Activated T-helper 2 cell treated with anti-CD3 and anti-CD28 coated beads, Interferon-gamma antibody, Interleukin-2, Interleukin-4, amounts not matched to agents 10 μg/mL and 5 μg/mL and 100 μg/mL, durations not matched to agents 14 hours and 24 hours and 36 hours (primary cell): ENCODE measurements at places on chromosomes 16 and 17. TPM values are rescaled to one million over a fixed set of nuclear protein-coding genes. Genes with fewer than 3 reads are reported as not detected.

GRCh38 chr17:47697906-47698711 lies 4.1 kb downstream of the TBKBP1 start:
- peaks cover 4% of the 10 kb centered on the region for H3K36me3 ChIP-seq
- peaks cover 2% of the 10 kb centered on the region for H3K27me3 ChIP-seq
- H3K4me1 ChIP-seq: peaks cover 29% of the 10 kb centered on the region
- no peak overlapping the region for H3K27ac ChIP-seq

GRCh38 chr17:74843352-74843627 lies 16.4 kb downstream of the GRIN2C start:
- H3K36me3 ChIP-seq: peaks cover 3% of the 10 kb centered on the region
- DNase-seq: no peak
- peaks cover 5% of the 10 kb centered on the region for H3K4me1 ChIP-seq
- H3K27ac ChIP-seq: no peak overlapping the region

DNA sequence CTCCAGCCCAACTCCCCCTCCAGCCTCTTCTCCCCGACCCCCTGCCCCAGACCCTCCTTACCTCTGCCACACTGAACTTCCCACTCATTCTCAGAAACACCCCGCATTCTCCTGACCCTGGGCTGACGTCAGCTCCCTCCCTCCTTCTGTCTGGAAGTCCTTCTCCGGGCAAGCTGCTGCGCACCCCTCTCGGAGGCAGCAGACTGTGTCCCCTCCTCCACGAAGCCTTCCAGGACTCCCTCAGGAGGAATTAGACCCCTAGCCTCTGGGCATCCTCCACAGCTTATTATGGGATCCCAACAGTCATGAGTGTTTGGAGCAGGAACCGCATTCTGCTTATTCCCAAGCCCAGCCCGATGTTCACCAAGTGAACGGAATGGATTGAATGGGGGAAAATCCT lies 3.4 kb upstream of the RPL38 start:
- H3K4me1 ChIP-seq: peaks cover 12% of the 10 kb centered on the region
- no peak overlapping the region for H3K4me3 ChIP-seq
- H3K27ac ChIP-seq: no peak overlapping the region
- H3K36me3 ChIP-seq: peaks cover 15% of the 10 kb centered on the region

- H3K27me3 ChIP-seq: peaks cover 46% of the 10 kb centered on the region
- H3K27ac ChIP-seq: no peak overlapping the region
- DNase-seq: no peak
- no peaks in the 10 kb centered on the region for H3K36me3 ChIP-seq
- H3K4me1 ChIP-seq: peaks cover 6% of the 10 kb centered on the region
- no peak overlapping the region for H3K4me3 ChIP-seq
Observed at GRCh38 chr16:2199621-2200139, 3.3 kb upstream of the CASKIN1 start.

DNA sequence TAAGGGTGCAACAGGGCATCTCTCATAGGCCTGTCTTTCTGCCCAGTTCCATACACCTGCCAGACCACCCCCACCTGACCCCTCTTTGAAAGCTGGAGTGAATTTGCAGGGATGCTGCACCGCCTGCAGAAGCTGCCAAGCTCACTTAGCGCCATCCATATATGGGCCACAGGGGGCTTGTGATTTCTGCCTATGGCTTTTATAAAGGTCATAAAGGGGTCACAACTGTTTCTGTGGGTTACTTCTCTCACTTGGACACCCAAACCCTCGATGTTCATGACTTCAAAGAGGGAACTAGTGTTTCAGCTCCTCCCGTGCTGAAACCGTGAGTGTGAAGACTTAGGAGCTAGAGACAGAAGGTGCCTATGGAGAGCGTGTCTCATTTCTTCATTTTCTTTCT lies 23.9 kb upstream of the MEAK7 start:
- peaks cover 23% of the 10 kb centered on the region for H3K4me1 ChIP-seq
- peaks cover 67% of the 10 kb centered on the region for H3K36me3 ChIP-seq
- DNase-seq: no peak

DNA sequence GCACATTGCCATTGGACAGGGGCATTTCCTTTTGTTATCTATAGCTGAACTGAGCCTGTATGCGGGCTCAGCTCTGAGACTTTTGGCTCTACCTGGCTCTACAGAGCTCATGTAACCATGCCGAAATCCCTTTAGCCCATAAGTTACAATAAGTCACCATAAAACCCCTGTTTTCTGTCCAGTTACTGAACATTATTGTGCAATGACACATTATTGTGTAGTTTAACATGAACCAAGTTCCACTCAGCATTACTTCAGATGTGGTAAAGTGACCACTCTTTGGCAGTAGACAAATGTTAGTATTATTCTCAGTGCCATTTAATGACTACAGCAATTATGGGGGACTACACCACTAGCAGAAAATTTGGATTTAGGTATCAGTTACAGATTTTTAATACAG lies 65.4 kb upstream of the RASL10B start:
- H3K27ac ChIP-seq: no peak overlapping the region
- H3K27me3 ChIP-seq: no peaks in the 10 kb centered on the region
- H3K4me3 ChIP-seq: no peak overlapping the region
- H3K4me1 ChIP-seq: no peaks in the 10 kb centered on the region

GRCh38 chr17:72104164-72104862 lies 16.5 kb upstream of the SOX9 start:
- H3K27ac ChIP-seq: no peak overlapping the region
- no peaks in the 10 kb centered on the region for H3K27me3 ChIP-seq
- DNase-seq: no peak
- no peak overlapping the region for H3K4me3 ChIP-seq
- H3K4me1 ChIP-seq: no peaks in the 10 kb centered on the region

DNA sequence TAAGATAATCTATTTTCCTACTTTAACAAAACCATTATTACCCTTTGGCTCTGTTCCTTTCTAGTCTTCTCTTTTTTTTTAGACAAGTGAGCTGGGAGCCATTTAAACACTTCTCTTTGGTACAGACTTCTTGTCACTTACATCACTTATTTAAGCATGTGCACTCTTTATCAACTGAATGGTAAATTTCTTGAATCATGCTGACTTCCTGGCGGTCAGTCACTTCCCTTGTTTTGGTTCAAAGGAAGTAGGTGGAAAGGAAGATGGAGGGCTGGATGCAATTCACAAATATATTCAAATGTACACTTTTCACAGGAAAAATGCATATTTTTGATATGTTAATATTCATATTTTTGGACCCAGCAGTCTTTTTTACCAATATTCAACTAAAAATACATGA lies 97.1 kb downstream of the ITFG1 start:
- no peak overlapping the region for H3K4me3 ChIP-seq
- H3K36me3 ChIP-seq: peaks cover 5% of the 10 kb centered on the region
- DNase-seq: no peak
- H3K27ac ChIP-seq: no peak overlapping the region
- no peaks in the 10 kb centered on the region for H3K27me3 ChIP-seq
- H3K4me1 ChIP-seq: no peaks in the 10 kb centered on the region

- H3K4me1 ChIP-seq: peaks cover 6% of the 10 kb centered on the region
- H3K4me3 ChIP-seq: peak overlapping the region; percentile 77
- no peak for DNase-seq
- H3K27ac ChIP-seq: no peak overlapping the region
- H3K27me3 ChIP-seq: peaks cover 27% of the 10 kb centered on the region
Observed at GRCh38 chr17:74972973-74973328, 392 bp upstream of the HID1 start.

DNA sequence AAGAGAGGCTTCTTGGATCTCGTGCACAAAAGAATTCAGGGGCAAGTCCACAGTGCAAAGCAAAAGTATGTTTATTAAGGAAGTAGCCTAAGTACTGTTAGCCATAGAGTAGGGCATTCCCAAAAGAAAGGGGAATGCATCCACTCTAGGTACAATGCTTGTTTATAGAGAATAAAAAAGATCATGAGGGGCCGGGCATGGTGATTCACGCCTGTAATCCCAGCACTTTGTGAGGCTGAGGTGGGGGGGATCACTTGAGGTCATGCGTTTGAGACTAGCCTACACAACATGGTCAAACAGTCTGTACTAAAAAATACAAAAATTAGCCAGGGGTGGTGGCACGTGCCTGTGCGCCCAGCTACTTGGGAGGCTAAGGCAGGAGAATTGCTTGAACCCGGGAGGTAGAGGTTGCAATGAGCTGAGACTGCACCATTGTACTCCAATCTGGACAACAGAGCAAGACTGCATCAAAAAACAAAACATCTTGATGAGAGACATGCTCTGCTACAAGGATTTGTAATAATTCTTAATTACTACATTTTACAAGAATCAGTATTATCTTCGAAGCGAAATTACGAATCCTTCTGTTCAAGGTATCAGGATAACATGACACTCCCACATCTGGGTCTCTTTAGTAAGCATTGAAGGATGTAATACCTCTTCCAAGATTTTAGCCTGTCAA lies 191.6 kb downstream of the CPPED1 start:
- no peak overlapping the region for H3K4me3 ChIP-seq
- H3K27me3 ChIP-seq: no peaks in the 10 kb centered on the region
- no peaks in the 10 kb centered on the region for H3K36me3 ChIP-seq
- no peak for DNase-seq
- peaks cover 17% of the 10 kb centered on the region for H3K4me1 ChIP-seq

GRCh38 chr16:72300892-72301291 lies 128.9 kb upstream of the PMFBP1 start:
- no peak overlapping the region for H3K4me3 ChIP-seq
- H3K4me1 ChIP-seq: no peaks in the 10 kb centered on the region
- no peak overlapping the region for H3K27ac ChIP-seq
- no peaks in the 10 kb centered on the region for H3K36me3 ChIP-seq
- H3K27me3 ChIP-seq: no peaks in the 10 kb centered on the region
- DNase-seq: no peak

GRCh38 chr16:1492923-1493745 lies at the start of gene TELO2:
TELO2 (plus strand) TSS chr16:1493360; CDS start chr16:1494282, 922 bp downstream.
- DNase-seq: peak; percentile 84
- peak within 1 kb of the TSS; percentile 98 for H3K27ac ChIP-seq
- peaks cover 11% of the 10 kb centered on the region for H3K36me3 ChIP-seq

- DNase-seq: no peak
- H3K27ac ChIP-seq: no peak overlapping the region
- no peaks in the 10 kb centered on the region for H3K36me3 ChIP-seq
- no peaks in the 10 kb centered on the region for H3K4me1 ChIP-seq
Observed at GRCh38 chr17:43475494-43476089, 8.2 kb upstream of the DHX8 start.

DNA sequence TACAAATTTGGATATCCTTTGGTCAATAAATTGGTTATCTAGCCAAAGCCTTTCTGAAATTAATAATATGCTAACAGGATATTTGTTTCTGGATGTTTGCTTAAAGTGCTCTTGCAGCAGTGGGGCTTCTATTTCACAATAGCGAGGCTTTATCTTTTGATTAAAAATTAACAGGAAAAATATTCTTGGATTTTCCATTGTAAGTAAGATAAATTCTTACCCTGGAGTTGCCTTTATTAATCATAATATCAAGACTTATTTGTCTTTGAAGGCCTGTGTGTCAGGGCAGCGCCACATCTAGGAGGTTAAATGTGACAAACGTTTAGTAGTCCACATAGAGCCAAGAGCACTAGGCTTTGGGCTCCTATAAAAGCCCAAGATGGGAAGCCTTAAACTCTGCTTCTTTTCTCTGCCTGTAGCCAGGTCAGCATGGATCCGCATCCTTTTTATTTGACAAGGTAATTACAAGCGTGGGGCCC lies 5.3 kb downstream of the TMEM97 start:
- H3K4me1 ChIP-seq: peaks cover 47% of the 10 kb centered on the region
- no peaks in the 10 kb centered on the region for H3K27me3 ChIP-seq
- DNase-seq: no peak
- peaks cover 55% of the 10 kb centered on the region for H3K36me3 ChIP-seq
- H3K4me3 ChIP-seq: no peak overlapping the region

DNA sequence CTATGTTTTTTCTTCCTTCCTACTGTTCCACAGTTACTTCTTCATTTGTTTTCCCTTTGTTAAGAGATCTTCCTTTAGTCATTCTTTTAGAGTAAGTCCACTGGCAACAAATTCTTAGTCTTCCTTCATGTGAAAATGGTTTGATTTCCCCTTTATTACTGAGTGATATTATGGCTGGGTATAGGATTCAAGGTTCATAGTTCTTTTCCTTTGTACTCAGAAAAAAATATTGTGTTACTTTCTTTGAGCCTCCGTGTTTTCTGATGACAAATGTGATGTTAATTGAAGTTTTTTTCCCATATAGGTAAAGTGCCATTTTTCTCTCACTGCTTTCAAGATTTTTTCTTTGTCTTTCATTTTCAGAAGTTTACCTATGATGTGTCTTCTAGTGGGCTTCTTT lies 283.1 kb upstream of the TBX2 start:
- H3K4me1 ChIP-seq: peaks cover 3% of the 10 kb centered on the region
- H3K27ac ChIP-seq: no peak overlapping the region
- H3K4me3 ChIP-seq: no peak overlapping the region
- H3K36me3 ChIP-seq: peaks cover 5% of the 10 kb centered on the region
- H3K27me3 ChIP-seq: no peaks in the 10 kb centered on the region
- no peak for DNase-seq

- peaks cover 4% of the 10 kb centered on the region for H3K27me3 ChIP-seq
- no peaks in the 10 kb centered on the region for H3K36me3 ChIP-seq
- no peaks in the 10 kb centered on the region for H3K4me1 ChIP-seq
- no peak overlapping the region for H3K4me3 ChIP-seq
Observed at GRCh38 chr17:63019138-63019873, 53.3 kb downstream of the TANC2 start.

DNA sequence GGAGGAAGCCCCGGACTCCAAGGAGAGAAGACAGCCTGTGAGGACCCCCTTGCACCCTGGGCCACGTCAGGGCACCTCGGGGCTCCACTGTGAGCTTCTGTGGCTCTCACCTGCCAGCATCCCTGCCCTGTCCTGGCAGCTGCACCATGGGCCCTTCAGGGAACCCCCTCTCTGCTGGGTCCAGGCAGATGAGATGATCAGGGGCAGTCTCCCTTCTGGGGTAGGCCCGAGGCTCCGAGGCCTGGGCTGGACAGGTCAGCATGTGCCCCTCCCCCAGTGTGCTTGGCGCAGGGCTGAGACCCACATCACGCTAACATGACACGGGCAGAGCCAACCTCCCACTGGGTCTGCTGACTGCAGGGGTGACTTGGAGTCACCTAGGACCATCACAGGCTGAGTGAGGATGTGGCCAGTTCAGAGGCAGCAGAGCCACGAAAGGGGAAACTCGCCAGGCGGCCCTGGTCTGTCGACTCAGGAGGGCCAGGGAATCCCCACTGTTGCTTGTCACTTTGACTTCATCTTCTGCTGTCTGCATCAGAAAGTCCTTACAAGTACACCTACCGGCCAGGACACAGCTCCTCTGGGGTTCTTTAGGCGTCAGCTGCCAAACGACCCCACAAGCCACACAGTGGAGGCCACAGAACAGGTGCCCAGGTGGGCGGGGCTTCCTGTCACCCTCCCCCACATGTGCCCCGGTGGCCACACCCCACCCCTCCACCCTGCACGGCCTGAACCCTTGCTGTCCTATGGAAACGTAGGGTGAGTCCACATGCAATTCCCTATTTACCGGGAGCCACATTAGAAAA lies 2.2 kb downstream of the GALNS start:
- peaks cover 9% of the 10 kb centered on the region for H3K36me3 ChIP-seq
- H3K4me1 ChIP-seq: peaks cover 14% of the 10 kb centered on the region

The SCPEP1 gene
- total RNA-seq: 15.8 and 18.1 TPM in 2 replicates

The TBC1D3C gene
- not detected in 2 replicates for total RNA-seq

The CEP112 gene
- 0.66 and 1.1 TPM in 2 replicates for total RNA-seq

The MFSD6L gene
- 0.64 and 0.94 TPM in 2 replicates for total RNA-seq

The BAIAP3 gene
- 0.21 and 0.32 TPM in 2 replicates for total RNA-seq
